ENCODE measurements at places on chromosomes 3 and 15.

DNA sequence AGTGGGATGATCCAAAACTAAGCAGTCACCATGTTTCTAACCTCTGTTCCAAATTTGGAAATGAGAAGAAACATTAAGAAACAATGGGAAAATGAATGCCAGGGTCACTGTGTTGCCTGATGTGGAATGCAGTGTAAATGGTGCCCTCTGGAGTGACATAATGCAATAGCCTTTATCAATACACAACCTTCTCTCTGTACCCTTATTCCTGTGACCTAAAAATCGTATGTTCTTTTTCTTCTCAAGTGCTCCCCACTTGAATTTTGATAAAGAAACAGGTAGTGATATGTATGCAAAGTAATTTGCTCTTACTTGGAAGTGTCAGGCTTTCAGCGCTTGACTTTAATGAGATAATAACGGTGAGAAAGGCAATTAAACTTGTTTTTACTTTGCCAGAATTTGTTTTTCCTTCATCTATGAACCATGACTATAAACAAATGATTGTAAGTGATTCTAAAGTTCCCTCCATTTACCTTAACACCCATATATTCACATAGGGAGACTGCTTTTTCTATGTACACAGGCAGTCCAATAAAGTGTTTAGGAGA, 145.8 kb upstream of the THRB start:
- peak; percentile 25 for DNase-seq

- DNase-seq = no peak
Measured at GRCh38 chr3:150527464-150528255, 18.6 kb downstream of the SERP1 start.

GRCh38 chr15:63827113-63827512, 6.6 kb downstream of the HERC1 start:
- DNase-seq = no peak

- DNase-seq = no peak
Measured at GRCh38 chr3:46549408-46549904, 16.6 kb downstream of the LRRC2 start.

GRCh38 chr3:169970847-169971246, 4.2 kb downstream of the SEC62 start:
- no peak for DNase-seq

DNA sequence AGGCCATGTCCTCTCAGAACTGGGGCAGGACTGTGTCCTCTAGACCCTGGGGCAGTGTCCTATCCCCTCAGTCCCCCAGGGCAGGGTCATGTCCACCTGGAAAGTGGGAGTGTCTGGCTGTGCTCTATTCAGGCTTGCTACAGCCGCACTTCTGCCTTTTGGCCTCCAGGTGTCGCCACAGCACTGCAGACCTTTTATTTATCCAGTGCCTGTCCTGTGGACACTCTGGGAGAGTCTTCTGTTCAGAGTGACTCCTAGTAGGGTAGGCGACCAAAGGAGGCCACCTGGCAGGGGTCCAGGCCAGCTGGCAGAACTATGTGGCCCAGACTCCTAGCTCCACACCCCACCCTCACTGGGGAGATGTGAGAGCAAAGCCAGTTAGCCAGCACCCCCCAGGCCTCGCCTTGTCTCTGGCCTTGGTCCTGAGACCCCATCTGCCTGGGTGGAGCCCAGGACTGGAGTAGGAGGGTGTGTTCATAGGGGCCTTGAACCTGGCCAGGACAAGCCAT, 3.9 kb downstream of the TMIE start:
- DNase-seq = peak; percentile 53

Measured in H4 (cell line).